Umbilical cord (tissue), 2 donors: ENCODE measurements at places on chromosomes 1 and 21.

DNA sequence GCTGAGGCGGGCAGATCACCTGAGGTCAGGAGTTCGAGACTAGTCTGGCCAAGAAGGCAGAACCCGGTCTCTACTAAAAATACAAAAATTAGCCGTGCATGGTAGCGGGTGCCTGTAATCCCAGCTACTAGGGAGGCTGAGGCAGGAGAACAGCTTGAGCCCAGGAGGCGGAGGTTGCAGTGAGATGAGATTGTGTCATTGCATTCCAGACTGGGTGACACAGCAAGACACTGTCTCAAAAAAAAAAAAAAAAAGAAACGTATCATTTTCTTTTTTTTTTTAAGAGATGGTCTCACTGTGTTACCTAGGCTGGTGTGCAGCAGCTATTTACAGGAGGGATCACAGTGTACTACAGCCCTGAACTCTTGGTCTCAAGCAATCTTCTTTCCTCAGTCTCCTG, 47.3 kb downstream of the ITGB3BP start:
- DNase-seq: no peak

DNA sequence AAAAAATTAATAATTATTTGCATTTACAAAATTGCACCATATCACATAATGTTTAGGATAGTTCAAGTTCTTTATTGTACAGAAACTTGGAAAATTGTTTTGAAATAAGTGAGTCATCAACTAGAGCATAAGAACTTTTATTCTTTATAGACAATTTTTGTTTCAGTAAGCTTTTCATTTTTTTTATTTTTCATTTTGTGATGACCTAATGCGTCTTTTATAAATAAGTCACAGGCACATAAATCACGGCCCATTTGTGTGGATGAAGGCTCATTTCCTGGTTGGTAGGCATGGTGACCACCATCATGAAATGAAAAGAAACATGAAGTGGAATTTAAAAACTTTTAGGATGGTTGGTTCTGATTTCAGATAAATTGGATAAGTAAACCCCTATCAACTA, 39.3 kb downstream of the SPAG17 start:
- no peak for DNase-seq

DNA sequence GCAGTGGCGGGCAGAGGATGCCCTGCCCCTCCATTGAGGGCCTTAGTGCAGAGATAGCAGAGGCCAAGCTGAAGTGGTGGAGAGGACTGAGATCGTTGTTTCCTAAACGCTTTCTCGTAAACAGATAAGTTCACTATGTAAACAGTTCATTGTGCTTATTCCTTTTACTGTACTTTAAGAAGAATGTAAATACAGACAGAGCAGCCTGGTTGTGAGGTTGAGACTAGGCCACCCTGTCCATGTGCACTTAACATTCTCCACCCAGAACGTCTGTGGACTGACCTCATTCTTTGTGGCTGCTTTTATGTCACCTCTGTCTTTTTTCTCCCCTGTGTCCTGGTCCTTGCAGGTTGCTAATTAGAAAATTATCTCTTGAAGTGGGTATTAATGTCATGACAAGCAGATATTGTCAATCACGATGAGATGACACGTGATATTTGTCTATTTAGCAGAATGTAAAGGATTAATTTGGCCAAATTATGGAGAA, 8.5 kb downstream of the CENPS start:
- no peak for DNase-seq

- DNase-seq: peak; percentile 81
These were observed 19.2 kb upstream of the MTARC1 start for GRCh38 chr1:220767312-220768125.

DNA sequence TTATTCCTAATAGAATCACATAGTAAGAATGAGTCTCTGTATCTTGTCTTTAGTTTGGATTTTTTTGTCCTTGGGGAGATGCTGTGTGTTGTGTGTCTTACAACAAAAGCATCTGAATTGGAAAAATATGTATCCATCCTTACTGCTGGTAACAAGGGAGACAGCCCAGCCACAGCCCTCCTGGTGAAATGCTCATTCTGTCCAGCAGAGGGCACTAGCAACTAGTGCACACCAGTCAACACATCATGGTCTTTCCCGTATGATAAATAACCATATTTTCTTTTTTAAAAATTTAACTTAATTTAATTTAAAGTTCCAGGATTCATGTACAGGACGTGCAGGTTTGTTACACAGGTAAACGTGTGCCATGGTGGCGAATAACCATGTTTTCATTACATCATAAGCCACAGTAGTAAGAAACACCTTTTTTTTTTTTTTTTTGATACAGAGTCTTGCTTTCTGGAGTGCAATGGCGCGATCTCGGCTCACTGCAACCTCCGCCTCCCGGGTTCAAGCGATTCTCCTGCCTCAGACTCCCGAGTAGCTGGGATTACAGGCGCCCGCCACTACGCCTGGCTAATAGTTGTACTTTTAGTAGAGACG, 245.1 kb downstream of the PTBP2 start:
- DNase-seq: peak; percentile 78

GRCh38 chr21:34004013-34004938, 69.1 kb upstream of the MRPS6 start:
- no peak for DNase-seq

- DNase-seq: peak; percentile 69
These were observed 749 bp upstream of the GLUL start for GRCh38 chr1:182392050-182393028.
